ENCODE measurements at places on chromosomes 6 and 20.

- DNase-seq = no peak
These were observed 292.1 kb downstream of the LAMA2 start for GRCh38 chr6:129175066-129175465.

- no peak for DNase-seq
These were observed 11.6 kb downstream of the SOX4 start for GRCh38 chr6:21605166-21605565.

- DNase-seq = no peak
These were observed 776 bp downstream of the PPIL1 start for GRCh38 chr6:36873612-36874442.

GRCh38 chr20:2814587-2815051 is at the start of gene C20orf141:
Gene C20orf141, plus strand, starts transcription at chr20:2814987. Its CDS starts 198 bp downstream, at chr20:2815185.
- DNase-seq = no peak

DNA sequence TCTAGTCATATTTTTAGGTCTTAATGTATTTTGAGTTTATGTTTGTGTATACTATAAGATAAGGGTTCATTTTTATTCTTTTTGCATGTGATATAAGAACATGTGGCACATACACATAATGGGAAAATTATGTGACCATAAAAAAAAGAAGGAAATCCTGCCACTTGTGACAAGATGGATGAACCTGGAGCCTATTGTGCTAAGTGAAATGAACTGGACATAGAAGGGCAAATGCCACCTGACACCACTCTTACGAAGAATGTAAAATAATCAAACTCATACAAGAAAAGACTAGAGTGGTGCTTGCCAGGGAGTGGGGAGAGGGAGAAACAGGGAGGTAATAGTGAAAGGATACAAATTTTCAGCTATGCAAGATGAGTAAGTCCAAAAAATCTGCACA is 126.1 kb downstream of the PLEKHG1 start:
- DNase-seq = no peak

- no peak for DNase-seq
These were observed 14.3 kb upstream of the LAMA4 start for GRCh38 chr6:112268654-112269053.

- no peak for DNase-seq
These were observed 237.1 kb upstream of the OPRM1 start for GRCh38 chr6:153801917-153802316.

DNA sequence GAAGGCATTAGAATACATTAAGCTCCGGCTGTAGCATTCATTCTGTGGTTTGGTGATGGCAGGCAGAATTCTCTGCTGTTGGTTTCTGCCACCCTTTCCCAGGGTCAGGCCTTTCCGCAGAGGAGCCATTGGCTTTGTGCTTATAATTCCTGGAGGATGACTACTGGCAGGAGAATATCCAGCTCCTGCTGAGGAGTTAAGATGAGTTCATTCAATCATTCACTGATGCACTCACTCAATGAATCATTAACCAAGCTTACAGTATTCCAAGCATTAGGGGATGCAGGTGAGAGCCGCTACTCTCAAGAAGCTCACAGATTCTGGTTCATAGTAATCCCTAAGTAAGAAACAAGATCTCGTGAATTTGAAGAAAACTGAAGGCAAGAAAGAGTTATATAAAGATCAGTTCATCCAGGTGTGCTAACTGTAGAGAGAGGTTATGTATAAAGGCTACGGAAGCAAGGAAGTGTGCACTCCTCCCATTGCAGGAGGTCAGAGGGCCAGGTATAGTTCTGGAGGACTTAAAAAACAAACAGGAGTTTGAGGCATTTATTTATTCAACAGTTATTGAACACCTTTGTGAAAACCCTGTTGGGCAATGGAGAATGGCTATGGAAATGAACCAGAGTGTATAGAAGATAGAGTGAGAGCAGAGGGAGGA is 75.5 kb downstream of the HMGN3 start:
- DNase-seq = no peak

GRCh38 chr6:108008363-108008762 is 50.4 kb upstream of the SEC63 start:
- no peak for DNase-seq

GRCh38 chr6:20153194-20153593 is 59.1 kb downstream of the MBOAT1 start:
- no peak for DNase-seq

GRCh38 chr6:27133281-27134227 is 113.9 kb upstream of the PRSS16 start:
- peak; percentile 79 for DNase-seq

- DNase-seq = no peak
These were observed 116.8 kb downstream of the PRND start for GRCh38 chr20:4838526-4838925.

DNA sequence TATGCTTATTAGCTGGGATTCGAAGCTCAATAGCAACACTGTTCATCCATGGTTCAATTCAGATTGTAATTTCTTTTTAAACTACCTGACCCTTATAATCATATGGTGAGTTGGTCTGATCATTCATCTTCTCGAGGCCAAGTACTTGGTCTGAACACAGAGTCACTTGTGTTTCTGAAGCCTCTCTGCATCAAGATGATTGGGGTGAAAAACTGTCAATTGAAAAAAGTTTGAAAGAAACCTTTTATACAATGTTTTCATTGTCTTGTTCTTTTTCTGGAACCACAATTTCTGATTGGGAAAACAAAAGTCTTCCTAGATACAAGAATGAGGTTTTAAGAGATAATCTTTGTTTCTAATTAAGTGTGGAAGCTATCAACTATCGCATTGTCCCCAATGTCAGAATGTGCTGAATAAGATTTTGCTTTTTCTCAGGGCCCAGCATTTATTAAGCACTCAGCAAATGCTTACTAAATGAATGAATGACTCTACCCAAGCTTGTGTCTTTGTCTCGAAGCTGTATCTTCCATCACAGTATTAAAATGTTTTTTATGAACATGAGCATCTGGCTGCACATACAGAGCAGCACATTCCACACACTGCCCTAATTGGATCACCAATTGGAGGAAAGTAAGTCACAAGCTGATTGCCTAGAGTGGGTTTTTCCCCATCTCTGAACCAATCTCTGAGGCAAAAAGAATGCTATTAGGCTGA is 45.0 kb upstream of the MOXD1 start:
- no peak for DNase-seq

DNA sequence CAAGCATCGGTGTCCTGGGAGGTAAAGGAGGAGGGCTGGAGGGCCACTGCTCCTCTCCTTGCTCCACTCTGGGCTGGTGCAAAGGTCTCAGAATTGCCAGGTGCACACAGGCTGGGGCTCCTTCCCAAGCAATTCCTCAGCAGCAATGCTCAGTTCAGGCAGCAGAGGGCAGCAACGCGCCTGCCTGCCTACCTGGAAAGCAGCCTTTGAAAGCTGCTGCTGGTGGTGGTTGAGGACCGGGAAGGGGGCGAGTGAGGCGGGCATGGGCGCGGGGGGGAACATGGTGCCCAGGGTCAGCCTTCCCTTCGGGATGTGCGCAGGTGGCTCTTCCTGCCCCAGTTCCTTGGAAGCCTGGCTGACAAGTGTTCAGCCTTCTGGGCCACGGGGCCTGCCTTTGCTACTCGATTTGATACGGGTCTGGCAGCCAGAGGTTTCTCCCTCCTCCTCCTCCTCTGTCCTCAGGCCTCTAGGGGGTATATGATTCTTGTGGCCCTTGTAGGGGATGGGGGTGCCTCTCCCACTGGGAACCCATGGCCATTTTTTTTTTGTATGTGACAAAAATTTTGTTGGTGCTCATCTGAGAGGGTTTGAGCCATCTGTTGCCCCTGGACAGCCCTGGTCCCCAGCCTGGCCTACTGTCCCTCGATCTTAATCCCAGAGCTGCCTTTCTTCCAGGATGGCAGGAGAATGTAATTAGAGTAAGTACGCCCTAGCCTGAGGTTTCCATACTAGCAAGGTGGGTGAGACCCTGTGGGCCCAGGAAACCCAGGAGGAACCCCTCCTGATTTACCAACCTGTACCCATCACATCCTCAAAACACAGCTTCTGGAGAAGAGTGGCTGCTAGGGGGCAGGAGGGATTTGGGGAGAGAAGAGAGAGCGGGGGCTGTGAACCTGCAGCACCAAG is 20.1 kb downstream of the MRPS18A start:
- DNase-seq = peak; percentile 90

DNA sequence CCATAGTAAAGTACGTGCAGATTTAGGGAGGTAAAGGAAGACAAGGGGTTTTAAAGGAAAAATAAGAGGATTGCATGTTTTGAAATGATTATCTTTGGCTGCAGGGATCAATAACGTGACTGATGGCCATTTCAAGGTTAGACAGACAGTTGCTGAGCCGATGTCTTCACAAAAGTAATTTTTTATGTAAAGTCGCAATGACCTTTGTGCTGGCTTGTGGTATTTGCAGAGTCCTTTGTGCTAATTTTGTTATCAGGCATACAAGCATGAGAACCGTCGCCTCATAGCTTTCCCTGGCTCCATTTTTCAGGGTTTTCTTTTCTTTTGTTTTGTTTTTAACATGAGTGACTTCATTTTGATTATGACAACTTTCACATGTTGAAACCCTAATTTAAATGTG is 605.7 kb upstream of the GJE1 start:
- DNase-seq = no peak

- DNase-seq = no peak
These were observed 358.2 kb downstream of the PLCB1 start for GRCh38 chr20:8490076-8490830.

DNA sequence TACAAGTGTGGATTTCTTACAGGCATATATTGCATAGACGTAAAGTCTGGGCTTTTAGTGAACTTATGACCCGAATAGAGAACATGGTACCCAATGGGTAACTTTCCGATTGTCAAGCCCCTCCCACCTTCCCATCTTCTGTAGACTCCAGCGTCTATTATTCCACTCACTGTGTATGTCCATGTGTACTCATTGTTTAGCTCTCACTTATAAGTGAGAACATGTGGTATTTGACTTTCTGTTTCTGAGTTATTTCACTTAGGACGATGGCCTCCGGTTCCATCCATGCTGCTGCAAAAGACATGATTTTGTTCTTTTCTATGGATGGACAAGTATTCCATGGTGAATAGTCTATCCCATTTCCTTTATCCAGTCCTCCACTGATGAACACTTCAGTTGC is 306.4 kb downstream of the CD83 start:
- DNase-seq = no peak

GRCh38 chr6:41914869-41915530 is 5.9 kb downstream of the MED20 start:
- DNase-seq = no peak

- DNase-seq = no peak
These were observed 15.3 kb downstream of the TJAP1 start for GRCh38 chr6:43492673-43493072.

- no peak for DNase-seq
These were observed 89.3 kb downstream of the HAO1 start for GRCh38 chr20:7850775-7851490.

- DNase-seq = no peak
These were observed 30.7 kb upstream of the ZBP1 start for GRCh38 chr20:57650756-57651483.

- DNase-seq = no peak
These were observed 14.9 kb upstream of the ZFAND3 start for GRCh38 chr6:37804586-37804985.

All from stimulated activated naive CD8-positive, alpha-beta T cell treated with anti-CD3 and anti-CD28 coated beads, Interleukin-15, Interleukin-2, amounts not matched to agents 100 U/mL and 50 U/mL, for 24 hours (primary cell).